ENCODE measurements at places on chromosomes 12 and 14.

DNA sequence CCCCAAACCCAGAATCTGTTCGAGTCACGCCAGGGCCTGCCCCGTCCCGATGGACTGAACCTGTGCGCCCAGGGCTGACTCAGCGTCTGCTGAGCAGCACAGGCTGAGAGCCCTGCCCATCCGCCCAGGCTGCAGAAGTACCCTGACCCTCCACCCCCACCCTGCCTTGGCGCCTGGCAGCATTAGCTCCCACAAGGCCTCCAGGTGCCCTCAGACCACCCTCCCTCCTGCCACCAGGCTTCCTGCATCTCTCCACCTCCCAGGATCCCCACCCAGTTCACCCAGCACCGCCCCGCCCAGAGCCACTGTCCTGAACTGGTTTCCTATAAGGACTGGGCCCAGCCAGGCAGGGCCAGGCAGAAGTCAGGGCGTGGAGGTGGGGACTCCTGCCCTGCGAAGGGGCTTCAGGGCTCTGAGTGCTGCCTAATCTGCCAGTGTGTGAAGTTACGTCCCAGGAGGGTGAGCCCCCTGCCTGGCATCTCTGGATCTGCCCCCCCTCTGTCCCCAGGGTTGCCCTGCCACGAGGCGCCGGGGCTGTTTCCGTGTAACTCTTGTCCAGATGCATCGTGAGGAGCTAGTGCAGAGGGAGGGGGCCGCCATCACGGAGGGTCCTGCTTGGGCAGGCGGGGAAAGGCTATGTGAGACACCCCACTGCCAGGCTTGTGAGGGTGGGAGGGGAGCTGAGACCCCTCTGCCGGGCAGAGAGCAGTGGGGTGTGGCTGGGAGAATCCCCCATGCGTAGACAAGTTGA lies 9.1 kb downstream of the ADSS1 start:
- DNase-seq: no peak

DNA sequence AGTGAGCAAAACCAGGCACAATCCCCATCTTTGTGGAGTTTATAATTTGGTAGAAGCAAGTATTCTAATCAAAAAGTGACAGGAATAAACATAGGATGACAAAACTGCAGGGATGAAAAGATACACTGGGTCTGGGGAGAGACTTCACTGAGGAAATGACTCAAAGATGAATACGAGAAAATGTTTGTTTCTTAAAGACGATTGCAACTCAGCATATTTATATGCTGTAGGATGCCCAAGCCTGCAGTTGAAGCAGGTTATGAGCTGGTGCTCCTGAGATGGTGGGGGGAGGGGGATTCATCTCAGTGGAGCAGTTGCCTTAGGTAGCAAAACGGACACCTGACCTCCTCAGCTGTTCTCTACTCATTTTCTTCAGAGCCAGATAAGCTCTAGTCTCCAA lies 13.4 kb upstream of the SLC38A4 start:
- DNase-seq: no peak

DNA sequence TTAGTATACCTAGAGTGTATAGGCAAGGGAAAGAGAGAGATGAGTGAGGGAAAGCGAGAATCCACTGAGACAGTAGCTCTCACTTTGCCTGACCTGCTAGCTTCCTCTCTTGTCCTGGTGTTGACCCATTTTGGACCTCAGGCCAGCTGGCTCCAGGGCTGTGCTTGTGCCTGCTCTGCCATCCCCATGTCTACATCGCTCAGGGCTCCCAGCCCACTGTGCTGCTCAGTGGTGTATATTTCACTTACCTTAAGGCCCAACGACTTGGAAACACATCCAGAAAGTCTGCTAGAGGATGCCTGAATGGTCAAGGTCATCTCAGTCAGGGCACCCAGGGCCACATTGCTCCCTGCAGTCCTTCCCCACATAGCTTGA lies 964 bp upstream of the SERPINA4 start:
- DNase-seq: no peak

DNA sequence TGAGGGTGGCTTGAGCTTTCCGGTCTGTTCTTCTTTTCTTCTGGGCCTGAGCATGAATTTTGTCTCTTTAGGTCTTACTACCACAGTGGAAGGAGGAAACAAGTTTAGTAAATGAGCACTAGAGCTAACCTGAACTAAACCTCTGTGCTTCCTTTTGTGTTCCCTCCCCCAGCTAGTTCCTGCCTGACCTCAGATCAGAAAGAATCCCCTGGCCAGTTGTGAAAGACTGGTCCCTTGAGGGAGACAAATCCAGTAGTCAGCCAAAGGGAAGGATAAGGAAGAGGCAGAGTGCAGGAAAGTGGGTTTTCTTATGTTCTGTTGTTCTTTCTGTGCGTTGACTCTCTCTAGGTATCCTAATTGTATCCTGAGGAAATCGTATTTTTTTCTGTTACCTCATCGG lies 17.5 kb downstream of the ZNF664 start:
- DNase-seq: no peak

- DNase-seq: no peak
Measured at GRCh38 chr12:92206596-92206995, 61.0 kb upstream of the BTG1 start.

DNA sequence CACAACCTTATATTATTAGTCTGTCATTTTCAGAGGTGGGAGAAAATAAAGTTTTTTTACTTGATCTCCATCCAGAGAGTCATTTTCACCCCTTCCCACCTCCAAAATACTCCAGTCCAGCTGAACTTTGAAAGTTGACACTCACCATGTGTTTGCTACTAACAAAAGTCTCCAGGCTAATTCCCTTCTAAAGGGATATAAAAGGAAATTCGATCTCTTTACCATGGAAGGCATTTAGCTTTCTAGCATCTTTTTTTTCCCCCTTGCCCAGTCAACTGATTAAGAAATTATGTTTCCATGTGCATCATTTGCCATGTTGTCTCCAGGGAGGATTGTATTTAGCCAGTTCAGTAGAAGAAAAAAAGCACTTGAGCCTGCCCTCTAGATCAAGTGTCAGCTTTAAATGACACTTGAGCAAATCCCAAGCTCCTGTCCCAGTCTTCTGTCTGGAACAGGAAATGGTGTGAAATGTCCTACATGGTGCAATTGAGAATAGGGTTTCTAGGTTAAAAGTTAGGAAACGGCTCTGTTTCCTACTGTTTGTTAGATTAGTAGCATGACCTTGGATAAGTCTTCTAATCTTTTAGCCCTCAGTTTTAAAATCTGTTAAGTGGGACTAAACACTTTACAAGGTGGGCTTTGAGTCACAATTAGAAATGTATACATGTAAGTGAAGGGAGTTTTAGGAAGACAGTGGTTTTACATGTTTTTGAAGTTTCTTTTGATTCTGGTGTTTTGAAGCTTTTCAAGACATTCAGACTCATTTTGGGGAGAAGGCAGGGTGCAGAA lies 67.2 kb downstream of the GNS start:
- DNase-seq: no peak

- DNase-seq: no peak
Measured at GRCh38 chr12:96098631-96099030, 63.2 kb upstream of the LTA4H start.

DNA sequence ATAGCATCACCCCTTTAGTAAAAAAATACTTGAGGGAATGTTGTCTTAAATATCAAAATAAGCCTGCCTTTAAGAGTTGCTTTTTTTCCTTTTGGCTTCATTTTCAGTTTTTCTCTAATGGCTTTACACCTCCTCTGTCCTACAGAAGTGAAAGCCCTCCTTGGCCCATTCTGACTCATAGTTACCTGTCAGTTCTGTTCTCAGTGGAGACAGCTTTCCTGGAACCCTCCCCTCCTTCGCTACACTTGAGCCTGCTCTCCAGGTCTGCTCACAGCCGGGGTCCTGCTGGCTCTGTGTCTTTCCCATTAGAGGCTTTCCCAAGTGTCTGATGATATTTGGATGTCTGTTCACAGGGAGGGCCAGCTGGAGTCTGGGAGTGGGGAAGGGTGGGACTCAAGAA lies 84.0 kb downstream of the PELI2 start:
- DNase-seq: no peak

GRCh38 chr12:25054783-25055144 lies 105.9 kb upstream of the BCAT1 start:
- DNase-seq: no peak

GRCh38 chr12:22626406-22626805 lies 1.4 kb downstream of the ETNK1 start:
- no peak for DNase-seq

GRCh38 chr14:33567731-33568130 lies 383.1 kb downstream of the EGLN3 start:
- no peak for DNase-seq

- no peak for DNase-seq
Measured at GRCh38 chr14:95901054-95901453, 24.4 kb downstream of the TUNAR start.

DNA sequence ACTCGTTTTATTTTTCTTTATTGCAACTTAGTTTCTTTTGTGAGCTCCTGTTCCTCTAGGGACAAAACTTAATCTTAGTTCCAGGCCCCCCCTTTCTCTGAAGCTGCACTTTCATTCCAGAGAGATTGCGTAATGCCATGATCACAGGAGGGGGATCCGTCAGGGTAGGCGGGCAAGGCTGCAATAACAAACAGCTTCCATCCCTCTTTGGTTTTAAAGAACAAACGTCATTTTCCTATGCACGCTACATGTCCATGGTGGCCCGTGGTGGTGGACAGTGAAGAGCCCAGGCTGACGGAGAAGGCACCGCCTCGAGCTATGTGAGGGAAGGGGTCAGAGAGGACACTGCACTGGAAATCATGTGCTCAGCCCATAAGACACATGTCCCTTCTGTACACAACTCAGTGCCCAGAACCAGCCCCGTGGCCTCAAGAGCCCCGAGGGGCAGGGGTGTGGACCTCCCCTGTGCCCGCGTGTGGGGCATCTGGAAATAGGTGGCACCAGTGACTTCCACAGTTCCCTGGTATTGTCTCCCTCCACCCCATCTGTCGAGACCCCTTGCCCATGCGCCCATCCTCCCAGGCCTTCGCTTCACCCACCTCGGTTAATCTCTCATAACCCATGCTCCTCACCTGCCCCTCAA lies 161.4 kb downstream of the ADGRD1 start:
- no peak for DNase-seq

GRCh38 chr12:48980953-48981756 lies 3.0 kb downstream of the WNT1 start:
- DNase-seq: no peak

- DNase-seq: no peak
Measured at GRCh38 chr14:71514941-71515919, 417.0 kb upstream of the RGS6 start.

DNA sequence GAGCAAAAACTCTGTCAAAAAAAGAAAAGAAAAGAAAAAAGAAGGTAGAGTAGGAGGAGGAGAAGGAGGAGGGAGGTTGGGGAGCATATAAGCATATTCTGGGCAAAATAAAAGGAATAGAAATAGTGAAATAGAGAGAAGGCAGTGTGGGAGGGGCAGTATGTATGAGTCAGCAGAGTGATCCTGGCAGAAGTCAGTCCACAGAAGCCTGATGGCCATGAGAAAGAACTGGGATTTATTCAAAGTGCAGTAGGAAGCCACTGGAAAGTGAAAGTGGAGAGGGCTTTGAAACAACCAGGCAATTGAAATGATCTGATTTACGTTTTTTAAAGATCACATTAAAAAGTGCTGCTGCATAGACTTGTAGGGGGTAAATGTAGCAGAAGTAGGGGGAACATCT lies 368.6 kb upstream of the USP15 start:
- no peak for DNase-seq

GRCh38 chr12:3490895-3491144 lies 183 bp upstream of the PRMT8 start:
- no peak for DNase-seq

DNA sequence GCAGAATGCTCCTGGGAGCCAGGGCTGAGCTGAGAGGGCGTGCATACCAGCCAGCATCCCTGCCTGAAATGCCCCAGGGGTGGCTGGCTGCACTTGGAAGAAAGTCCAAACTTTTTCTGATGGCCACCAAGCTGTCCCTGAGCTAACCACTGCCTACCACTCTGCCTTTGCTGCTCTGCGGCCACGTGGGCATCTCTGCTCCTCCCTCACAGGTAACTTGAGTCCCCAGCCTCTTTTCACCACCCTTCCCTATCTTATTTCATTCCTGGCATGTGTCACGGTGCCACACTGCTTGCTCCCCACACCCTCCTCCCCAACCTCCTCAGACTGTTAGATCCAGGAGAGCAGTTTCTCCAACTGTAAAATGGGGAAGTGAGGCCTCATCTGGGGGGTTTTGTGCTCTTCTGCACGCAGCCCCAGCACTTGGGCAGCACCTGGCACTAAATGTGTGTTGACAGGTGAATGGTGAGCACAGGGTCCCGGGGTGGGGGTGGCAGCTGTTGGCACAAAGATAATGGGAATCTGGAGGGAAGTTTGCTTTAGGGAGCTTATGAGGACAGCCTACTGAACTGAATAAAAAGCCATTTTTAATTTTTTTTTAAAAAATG lies 113.0 kb downstream of the GLT1D1 start:
- DNase-seq: no peak

DNA sequence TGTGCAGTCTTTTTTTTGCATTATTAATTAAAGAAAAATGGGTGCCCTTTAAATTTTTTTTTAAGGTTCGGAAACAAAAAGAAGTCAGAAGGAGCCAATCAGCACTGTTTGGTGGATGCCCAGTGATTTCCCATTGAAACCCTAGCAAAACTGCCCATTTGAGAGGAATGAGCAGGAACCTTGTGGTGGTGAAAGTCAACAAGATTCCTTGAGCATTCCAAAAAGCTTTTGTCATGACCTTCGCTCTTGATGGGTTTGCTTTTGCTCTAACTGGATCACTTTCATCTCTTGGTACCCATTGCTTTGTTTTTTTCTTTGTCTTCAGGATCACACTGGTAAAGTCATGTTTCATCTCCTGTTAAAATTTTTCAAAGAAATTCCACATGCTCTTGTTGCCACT lies 54.1 kb downstream of the ADIPOR2 start:
- DNase-seq: no peak

DNA sequence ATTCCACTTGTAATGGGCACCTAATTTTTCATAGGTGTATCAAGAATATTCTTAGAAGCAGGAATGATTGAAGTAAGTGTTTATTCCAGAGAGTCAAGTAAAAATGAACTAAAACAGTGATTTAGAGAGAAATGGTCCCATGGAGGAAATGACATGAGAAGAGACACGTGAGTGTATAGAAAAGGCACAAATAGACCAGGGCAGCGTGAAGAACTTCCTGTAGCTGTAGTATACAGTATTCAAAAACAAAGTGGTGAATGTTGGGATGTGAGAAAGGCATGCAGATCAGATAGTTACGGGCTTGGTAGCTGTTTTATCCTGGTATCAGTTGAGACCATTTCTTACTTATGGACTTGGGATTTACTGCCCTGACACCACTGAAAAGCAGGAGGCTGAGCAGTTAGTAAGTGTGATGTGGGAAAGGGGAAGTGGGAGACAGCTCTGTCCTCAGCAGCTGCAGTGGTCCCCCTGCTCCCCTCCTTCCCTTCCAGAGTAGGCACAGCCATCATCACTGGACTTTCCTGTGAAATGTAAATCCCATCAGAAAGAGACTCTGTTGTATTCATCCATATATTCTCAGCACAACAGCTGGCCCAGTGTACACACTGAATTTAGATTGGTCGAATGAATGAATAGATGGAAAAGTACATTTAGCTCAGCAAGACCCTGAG lies 16.8 kb upstream of the TESPA1 start:
- no peak for DNase-seq

GRCh38 chr14:91977884-91978283 lies 30.4 kb upstream of the FBLN5 start:
- no peak for DNase-seq

GRCh38 chr14:73796893-73797542 lies 54.6 kb upstream of the PTGR2 start:
- DNase-seq: no peak
